ENCODE measurements at places on chromosomes 12 and 14. TPM values are rescaled to one million over a fixed set of nuclear protein-coding genes. Genes with fewer than 3 reads are reported as not detected.

- no peak for DNase-seq
These were observed 614 bp downstream of the FKBP3 start for GRCh38 chr14:45133683-45134050.

The IFI27 gene
- total RNA-seq: 2.4 TPM

The ALX1 gene
- total RNA-seq: not detected

DNA sequence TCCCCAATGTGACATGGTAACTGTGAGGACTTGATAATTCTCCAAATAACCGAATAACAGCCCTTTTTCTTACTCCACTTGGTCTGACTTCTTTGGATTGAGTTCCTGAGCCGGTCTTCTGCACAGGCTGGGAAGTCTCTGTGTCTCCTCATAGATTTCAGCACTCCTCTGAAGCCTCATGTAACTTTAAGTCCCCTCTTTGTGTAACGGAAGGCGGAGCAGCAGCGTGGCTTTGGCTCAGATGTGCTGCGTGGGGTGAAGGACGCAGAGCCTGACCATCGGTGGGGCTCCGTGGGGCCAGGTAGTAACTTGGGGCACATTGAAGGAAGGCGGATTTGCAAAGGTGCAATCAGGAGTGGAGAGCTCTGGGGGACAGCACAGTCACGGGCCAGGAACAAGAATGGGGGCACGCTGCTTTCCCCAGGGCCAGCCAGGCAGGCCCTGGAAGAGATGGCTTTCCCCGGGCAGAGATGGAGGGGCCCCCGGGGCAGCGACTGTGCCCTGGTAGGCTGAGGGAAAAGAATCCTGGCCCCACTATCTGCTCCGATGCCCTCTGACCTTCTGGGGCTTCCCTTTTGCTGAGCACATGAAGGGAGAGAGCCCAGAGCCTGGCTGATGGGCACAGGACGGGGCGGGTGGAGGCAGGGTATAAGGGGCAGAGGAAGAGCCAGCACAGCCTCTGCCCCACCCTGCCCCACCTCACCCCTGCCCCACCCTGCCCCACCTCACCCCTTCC, 56.9 kb downstream of the ADGRD1 start:
- DNase-seq: no peak

DNA sequence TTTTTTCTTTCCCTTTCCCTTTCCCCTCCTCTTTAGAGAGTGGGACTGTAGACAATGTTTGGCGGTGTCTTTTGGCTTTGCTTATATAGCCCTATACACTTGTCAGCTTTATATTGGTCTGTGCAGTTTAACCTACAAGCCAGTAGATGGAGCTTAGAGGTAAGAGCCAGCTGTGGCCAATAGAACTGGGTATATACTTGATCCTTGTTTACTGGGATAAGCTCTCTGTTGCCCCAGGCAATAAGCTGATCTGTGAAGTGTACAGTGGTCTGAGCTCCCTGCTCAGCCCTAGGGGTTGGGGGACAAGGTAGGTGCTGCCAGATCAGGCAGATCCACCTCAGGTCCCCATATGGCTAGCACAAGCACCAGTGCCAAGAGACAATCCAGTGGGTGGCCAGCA, 434.1 kb downstream of the NOVA1 start:
- DNase-seq: no peak

DNA sequence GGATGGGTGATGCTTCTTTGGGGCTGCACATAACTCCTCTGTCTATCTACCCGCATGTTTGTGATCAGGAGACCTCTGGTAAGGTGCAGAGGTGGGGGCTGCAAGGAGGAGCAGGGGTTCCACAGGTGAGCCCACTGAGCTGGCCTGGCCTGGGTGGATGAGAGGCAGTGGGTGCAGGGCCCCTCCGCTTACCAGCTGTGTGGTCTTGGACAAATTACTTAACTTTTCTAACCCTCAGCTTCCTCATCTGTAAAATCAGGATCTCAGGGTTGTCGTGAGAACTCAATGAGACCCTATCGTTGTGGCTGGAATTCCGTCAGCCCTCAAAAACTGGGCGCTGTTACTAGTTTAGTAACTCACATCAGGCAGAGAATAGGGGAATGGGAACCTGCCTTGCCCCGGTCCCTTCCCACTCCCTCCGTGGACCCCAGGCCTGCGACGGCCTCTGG, 7.5 kb downstream of the PTPN6 start:
- DNase-seq: no peak

DNA sequence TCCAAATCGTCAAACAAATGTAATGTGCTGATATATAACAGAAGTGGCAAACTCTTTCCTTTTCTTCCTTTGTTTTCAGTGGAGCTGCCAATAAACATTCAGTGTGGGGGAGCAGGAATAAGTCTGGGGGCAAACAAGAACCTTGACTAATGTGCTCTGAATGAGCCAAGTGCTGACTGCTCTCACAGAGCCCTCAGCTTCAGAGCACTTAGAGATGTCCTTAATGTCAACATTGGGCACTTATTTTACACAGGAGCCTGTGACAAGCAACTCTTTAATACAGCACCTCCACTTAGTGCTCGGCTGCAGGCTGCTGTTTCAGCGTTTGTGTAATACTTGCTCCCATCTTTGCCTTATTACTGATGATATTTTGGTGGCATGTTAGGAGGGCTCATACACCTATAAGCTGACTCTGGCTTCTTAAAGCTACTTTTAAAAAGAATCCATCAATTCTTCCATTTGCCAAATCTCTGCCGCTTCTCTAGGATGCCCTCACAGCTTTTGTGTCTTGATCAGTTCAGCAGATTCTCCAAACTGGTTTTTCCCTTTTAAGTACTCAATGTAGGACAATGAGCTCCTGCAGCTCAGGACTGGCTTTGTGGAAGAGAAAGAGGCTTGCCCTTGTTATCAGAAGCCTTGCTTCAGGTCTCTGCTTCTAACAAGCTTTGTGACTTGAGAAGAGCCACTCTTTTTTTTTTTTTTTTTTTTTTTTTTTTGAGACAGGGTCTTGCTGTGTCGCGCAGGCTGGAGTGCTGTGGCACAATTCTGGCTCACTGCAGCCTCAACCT, 206.6 kb downstream of the MON2 start:
- no peak for DNase-seq

DNA sequence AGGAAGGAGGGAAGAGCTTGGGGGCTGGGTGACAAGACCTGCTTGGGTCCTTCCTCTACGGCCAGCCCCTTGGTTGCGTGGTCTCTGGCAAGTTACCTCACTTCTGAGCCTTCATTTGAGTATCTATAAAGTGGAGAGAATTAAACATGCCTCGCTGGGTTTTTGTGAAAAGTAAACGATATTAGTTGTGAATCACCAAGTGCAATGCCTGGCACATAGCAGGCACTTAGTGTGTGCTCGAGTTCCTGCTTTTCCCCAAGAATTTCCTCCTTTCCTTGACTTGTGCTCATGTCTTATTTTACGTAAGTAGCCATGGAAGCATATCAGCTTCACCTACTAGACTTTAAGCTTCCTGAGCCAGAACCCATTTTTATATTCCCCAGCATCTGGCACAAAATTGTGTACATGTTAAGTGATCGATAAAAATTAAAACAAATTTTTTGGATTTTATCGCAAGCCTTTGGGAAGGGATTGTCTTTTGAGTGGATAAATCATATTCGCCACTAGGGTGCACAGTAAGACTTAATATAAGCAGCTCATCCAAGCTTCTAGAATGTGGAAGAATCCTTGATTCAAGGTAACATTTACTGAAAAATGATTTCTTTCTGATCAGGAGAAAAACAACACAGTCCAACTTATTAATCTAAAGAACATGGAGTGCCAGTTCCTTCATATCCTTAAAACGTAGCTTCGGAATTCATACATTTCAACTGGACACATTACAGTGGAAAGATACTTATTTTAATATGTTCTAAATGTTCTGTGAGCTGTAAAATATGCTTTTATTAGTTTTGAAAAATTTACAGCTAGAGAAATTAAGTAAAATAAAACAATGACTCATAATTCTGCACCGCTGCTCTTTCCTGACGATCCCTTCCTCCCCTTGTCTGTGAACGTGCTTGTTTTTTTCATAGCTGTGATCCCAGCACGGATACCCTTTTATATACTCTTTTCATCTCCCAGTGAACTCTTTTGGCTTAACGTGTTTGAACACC, 62.0 kb downstream of the SLC25A47 start:
- no peak for DNase-seq

GRCh38 chr12:68587448-68587873, 23.2 kb upstream of the RAP1B start:
- peak; percentile 52 for DNase-seq

The OR4K1 gene
- total RNA-seq: not detected

The CLEC4A gene
- not detected for total RNA-seq

DNA sequence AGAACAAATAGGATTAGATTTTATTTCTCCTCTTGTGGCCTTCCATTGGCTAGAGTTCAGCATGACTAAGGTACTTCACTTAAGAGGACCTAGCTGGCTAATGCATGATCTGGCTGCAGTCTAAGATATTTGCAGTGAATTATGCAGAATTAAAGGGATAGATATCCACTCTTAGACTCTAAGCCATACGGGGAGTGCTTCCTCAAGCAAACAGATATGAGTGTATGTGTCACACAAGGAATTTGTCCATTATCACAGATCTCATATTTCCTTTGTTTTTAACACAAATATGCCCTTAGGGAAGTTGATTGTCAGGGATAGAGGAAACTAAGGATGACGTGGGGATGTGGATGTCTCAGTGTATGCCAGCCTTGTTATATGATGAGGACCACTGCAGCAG, 88.1 kb upstream of the DHRS4 start:
- DNase-seq: no peak

- no peak for DNase-seq
These were observed 67.2 kb downstream of the BTG1 start for GRCh38 chr12:92078167-92079053.

DNA sequence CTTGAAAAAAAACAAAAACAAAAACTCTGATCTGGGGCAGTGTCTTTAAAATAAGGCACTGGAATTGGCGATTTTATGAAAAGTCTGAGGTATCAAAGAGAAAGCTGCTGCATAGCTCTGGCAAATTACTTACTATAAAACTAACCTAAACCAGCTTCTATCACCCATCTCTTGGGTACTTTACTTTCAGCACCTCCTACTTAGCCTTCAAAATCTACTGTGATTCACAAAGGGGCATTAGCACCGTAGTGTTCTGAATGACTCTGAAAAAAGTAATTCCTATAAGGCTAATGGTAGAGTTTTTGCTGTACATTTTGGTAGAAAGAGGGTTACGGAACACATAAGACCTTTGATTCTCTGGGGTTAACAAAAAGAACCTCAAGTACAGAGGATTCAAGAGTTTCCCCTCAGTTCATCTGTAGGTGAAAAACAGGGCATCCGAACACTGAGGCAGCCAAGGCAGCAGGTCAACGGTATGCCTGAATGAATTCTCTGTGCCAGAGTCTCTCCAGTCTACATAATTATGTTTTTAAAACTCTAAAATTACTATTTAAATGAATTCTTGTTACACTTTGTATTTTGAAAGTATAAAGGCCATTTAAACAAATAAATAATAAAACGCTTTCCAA, 101.5 kb downstream of the ELK3 start:
- no peak for DNase-seq

- DNase-seq: no peak
These were observed 295.7 kb downstream of the BCL11B start for GRCh38 chr14:98976271-98976670.
